NCI-H69 (cell line): ENCODE measurements at places on chromosomes 3 and 15.
A peak's percentile ranks its signal among the peaks of the same experiment; 100 is the strongest.

- DNase-seq = peak; percentile 1
Observed at GRCh38 chr15:72423256-72423655, 25.2 kb downstream of the TMEM202 start.

GRCh38 chr3:40336511-40337135, 27.1 kb downstream of the EIF1B start:
- no peak for DNase-seq

GRCh38 chr3:65411367-65411766, 627.4 kb downstream of the MAGI1 start:
- DNase-seq = no peak

DNA sequence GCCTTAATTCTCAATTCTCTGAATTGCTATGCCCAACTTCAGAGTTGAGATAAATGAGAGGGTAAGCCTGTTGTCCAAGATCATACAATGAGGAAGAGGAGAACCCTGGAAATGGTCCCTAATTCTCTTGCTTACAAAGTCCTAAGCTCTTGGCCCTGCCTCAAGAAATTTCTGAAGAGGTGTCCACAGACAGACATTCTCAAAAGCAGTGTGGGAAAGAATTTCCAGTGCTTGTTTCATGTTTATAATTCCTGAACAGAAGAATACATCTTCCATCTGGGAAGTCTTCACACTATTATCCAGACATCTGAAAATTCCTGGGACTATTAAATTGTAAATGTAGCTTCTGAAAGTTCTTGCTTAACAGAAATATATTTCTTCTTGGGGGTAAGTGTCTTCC, 166.8 kb upstream of the LRTM1 start:
- no peak for DNase-seq

DNA sequence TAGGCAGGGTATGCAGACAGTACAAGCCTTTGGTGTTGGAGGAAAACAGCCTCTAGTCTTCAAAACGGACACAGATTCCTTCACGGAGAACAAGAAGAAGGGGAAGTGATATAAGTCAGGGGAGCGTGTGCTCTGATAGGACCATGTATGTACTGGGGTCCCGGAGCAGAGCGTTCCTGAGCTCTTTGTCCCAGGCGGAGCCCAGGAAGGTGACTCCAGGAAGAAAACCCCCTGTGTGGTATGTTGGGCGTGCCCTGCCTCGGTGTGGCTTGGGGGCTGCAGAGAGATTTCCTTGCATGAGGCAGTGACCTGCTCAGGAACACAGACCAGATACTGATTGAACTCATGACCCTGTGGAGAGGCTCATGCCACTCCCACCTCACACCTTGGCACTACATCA, 21.7 kb downstream of the MELTF start:
- DNase-seq = no peak

DNA sequence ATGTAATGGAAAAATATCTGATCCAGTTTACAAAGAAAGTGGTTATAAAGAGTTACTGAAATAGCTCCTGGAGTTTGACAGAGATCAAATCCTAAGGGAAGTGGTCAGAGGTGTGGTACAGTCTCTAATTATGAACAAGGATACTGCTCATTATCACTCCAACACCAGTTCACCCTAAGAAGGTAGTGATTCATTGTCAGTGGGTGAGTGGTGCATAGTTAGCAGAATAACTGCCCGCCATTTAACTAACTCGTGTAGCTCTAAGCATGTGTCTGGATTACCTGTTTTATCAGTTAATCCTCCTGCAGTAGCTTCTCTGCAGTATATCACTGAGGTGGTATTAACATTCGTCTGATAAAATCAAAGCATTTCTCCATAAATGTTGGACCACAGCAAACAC, 700.1 kb downstream of the NLGN1 start:
- DNase-seq = peak; percentile 93

- DNase-seq = no peak
Observed at GRCh38 chr3:79250746-79251145, 517.1 kb downstream of the ROBO1 start.

DNA sequence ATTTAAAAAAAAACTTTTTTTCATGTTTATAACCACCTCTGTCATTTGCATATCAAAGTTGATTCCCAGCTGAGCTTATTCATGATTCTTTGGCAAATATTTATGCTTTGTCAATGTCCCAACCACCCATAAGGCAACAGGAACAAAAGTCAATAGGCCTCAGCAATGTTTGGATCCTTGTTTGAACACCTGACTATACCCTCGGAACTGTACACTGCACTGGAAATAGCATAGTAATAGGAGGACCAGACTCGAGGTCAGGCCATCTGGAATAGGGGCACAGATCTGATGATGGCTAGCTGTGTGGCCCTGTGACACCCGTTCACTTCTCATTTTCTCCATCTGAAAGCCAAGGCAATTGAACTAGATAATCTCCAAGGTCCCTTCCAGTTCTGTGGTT, 301.7 kb upstream of the ATP11B start:
- peak; percentile 93 for DNase-seq

DNA sequence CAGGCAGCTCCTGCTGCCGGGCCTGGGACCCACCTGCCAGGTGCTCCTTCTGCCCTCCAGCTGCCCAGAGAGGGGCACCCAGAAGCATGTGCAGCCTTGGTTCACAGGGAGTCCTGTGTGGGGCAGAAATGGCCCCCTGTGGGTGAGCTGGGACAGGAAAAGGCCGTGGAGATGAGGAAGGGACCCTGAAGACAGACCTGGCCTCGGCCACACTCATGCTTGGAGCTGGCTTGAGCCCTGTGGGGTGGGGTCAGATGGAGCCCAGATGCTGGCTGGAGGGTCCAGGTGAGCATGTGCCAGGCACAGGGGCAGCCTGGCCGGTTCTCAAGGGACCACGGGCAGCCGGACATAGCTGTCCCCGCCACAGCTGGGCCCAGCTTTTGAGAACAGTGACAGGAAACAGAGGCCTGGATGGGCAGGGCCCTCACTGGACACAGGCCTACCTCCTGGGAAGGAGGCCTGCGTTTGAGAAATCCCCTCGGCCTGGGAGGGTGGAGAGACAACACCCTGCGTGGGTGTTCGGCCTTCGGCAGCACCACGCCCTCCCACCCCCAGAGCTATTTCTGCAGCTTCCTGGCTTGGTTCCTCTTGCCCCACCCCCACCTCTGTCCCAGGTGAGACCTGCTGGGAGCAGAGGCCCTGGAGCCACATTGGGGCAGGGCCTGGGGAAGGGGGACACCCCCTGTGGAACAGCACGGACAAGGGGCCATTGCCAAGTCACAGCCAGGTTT, 132.6 kb upstream of the MEF2A start:
- DNase-seq = peak; percentile 24

DNA sequence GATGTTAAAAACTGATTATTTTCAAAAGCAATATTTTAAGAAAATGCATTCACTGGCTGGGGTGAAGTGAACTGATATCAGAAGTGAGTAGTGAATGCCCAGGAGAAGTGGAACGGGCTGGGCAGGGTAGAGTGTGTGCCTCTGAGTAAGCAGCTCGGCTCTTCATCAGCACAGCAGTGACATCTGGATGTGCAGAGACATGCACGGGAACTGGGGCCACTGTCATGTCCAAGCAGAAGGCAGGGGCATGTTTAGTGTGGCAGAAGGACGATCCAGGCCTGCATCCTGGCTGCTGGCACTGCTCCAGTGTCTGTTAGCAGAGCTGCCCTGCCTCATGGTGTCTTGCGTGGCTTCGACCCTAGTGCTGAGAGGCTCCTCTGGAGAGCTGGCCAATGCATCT, 305.6 kb upstream of the LRRFIP2 start:
- no peak for DNase-seq

DNA sequence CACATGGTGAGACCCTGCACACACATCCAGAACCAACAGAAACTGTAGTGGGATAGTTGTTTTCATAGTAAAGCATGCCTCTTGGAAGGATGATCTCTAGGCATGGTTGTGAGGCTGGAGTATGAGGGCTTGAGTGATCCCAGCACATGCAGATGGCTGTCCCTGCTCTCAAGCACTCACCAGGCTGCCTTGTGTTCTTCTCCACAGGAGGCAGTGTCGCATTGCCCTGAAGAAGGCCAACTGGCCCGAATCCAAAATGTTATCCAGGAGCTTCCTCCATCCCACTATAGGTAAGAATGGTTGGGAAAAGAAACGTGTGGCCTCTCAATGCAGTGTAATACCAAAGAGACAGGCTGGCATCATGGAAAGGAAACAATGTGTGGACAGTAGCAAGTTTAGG, 82.7 kb downstream of the TMEM39A start:
- DNase-seq = peak; percentile 35

- peak; percentile 76 for DNase-seq
Observed at GRCh38 chr15:33089878-33090757, 104.4 kb downstream of the FMN1 start.

DNA sequence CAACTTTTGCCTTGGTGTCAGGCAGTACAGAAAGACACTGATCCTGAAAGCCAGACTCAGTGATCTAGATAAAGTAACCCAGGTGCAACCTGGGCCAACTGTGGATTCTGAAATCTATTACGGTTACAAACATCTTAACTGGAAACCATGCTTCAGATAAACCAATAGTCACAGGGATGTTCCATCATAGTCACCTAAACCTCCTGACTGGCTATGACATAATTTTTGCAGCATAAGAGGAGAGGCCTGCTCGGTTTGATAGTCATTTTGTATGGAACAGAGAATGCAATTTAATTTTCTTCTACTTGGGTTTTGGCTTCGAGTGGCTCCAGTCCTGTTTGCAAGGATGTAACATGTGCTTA, 3.7 kb downstream of the SLCO3A1 start:
- no peak for DNase-seq

DNA sequence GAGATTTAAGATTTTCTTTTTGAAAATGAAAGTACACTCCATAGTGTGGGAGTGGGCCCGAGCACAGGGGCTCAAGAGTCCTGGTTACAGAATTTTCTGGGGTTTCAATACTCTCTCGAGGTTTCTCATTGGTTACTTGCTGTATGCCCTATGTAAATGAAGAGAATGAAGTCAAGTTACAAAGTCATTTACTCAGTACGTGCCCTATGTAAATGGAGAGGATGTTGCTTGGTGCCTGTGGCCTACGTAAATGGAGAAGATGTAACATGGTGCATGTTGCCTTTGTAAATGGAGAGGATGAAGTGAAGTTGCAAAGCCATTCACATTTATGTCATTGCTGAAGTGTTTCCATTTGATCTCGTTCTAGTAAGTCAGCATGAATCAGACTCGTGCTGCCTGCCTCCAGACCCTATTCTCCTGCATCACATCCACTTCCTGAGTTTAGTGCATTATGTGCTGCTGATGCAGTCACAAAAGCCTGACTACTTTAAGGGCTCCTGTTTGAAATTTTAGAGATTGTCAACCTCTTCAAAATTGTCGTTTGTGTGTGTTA, 302.0 kb downstream of the ZBBX start:
- no peak for DNase-seq

DNA sequence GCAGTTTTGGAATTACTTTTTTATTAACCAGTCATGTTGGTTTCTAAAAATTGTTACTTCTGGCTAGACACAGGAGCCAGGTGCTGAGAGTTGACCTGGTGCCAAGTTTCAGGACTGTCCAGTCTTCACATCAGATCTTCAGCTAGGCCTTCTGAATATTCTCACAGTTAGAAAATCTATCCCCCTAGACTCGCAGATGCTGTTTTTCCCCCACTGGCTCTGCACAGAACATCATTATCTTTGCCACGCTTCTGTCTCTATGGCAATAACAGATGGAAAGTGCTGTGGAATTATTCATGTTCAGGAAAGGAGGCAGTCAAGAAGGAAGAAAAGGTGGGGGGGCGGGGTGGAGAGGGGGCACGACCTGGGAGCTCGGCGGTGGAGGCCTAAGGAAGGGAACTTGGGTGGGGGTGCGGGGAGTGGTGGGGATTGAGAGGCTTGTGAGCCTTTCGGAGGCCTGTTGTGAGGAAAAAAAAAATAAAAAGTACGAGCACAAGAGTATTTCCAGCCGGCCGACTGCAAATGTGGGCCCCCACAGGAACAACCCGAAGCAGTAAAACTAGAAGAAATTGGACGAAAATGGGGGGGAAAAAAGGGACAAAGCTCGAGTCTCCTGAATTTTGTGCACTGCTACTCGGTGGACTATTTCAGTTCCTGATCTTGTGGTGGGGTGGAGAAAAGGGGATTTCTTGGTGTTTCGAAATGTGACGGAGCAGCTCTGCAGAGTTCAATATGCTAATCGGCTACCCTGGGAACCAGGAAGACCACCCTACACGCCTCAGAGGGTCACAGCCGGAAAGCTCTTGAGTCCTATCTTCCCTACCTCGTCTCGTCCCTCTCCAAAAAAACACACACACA, 1.5 kb upstream of the SKIL start:
- DNase-seq = peak; percentile 86

- DNase-seq = no peak
Observed at GRCh38 chr3:106184540-106185457, 316.0 kb upstream of the CBLB start.

GRCh38 chr3:113266738-113267137, 55.4 kb downstream of the BOC start:
- peak; percentile 80 for DNase-seq

GRCh38 chr3:177213801-177214535, 16.7 kb upstream of the TBL1XR1 start:
- no peak for DNase-seq

DNA sequence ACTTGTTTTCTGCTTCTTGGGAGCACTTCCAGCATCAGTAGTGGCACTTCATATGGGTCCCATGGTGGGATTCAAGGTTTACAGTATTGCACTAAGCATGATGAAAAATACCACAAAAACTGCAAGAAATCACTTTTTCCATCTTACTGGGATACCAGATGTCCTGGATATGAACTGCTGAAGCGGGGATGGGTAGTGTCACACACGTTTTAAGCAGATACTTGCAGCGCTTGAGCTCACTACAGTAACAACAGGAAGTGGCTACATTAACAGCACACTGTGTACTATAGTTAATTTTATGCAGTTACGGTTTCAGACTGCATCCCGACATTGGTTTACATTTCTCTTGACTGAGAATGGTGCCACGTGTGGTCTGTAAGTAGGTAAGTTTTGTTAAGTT, 3.5 kb upstream of the ISG20 start:
- no peak for DNase-seq

- no peak for DNase-seq
Observed at GRCh38 chr3:55307622-55308021, 179.5 kb downstream of the WNT5A start.

- DNase-seq = no peak
Observed at GRCh38 chr3:45670991-45671390, 18.2 kb upstream of the SACM1L start.

DNA sequence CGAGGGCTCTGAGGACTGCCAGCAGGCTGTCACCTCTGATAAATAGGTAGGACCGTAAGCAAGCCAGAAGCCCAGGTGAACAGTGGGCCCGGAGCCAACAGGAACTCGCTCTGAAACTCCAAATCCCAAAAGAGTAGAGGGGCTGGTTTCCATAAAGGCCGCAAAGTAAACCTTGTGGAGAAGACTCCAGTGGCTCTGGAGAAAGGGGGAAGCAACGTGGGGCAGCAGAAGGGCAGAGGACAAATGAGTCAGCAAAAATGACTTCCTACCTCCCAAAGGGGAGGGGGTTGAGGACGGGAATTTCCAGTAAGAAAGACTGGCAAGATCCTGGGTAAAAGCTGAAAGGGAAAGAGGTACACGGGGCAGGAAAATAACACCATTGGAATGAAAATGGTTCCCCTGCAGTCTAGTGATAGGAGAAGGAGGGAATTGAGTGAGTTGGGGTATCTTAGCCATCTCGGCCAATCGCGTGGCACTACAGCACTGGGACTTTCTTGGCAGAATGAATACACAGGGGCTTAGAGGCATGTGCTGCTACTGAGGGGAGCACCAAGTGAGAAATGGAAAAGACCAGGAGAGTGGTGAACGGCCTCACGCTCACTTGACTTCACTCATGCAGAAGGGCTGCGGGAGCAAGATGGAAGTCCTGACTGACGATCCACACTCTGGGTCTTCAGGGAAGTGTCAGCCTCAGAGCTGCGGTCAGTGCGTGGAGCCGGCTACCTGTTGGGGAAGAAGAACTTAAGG, 33.2 kb downstream of the BMF start:
- DNase-seq = peak; percentile 91
